Hair follicular keratinocyte (primary cell): ENCODE measurements at places on chromosomes 13 and 19. TPM values are rescaled to one million over a fixed set of nuclear protein-coding genes. Genes with fewer than 3 reads are reported as not detected.

CYSLTR2 gene
- total RNA-seq = not detected in 2 replicates

ZNF493 gene
- 1.1 and 2.1 TPM in 2 replicates for total RNA-seq

KRTDAP gene
- total RNA-seq = 1.4 and 4.2 TPM in 2 replicates

ABCC4 gene
- total RNA-seq = 6.8 and 7.3 TPM in 2 replicates

ZNF667 gene
- total RNA-seq = 0.72 and 2.2 TPM in 2 replicates

SRRM5 gene
- total RNA-seq = not detected in 2 replicates

ZNF790 gene
- total RNA-seq = 5.3 and 5.9 TPM in 2 replicates

CA11 gene
- total RNA-seq = 1.2 and 1.6 TPM in 2 replicates

FOXO1 gene
- total RNA-seq = 3.4 and 5.4 TPM in 2 replicates

UPK1A gene
- not detected in 2 replicates for total RNA-seq

PRODH2 gene
- not detected in 2 replicates for total RNA-seq

SIAH3 gene
- total RNA-seq = 0.04 and 0.08 TPM in 2 replicates

GJA3 gene
- 0.11 and 0.78 TPM in 2 replicates for total RNA-seq

ZSWIM9 gene
- total RNA-seq = 1.7 and 2.3 TPM in 2 replicates

ZNF626 gene
- total RNA-seq = 6.9 and 7.3 TPM in 2 replicates

LILRB2 gene
- total RNA-seq = not detected in 2 replicates

ZNF528 gene
- total RNA-seq = 9.5 and 12.1 TPM in 2 replicates

TBC1D4 gene
- 9.1 and 10.4 TPM in 2 replicates for total RNA-seq

CGB8 gene
- total RNA-seq = not detected in 2 replicates

CYP4F12 gene
- not detected in 2 replicates for total RNA-seq

CEACAM7 gene
- total RNA-seq = not detected in 2 replicates
